Activated CD4-positive, alpha-beta T cell treated with anti-CD3 and anti-CD28 coated beads, Interleukin-2, amount 50 U/mL, for 1 hour (primary cell): ENCODE measurements at places on chromosomes 16 and 17.

DNA sequence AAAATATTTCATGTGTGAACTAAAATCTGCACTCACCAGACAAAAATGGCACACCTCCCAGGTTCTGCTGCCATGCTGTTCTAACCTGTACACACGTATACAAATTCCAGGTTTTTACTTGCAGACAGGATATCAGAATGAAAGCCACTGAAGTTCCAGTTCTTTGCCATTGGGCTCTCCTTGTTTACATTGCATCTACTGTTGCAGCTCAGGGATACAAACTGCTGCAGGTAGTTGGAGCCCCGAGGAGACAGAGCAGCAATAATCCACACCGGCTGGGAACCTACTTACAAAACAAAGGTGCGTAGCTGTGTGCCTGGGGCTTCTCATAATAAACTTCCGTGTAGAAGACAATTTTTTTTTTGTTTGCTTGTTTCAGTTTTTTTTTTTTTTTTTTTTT is 59.6 kb downstream of the HAPSTR1 start:
- no peak for DNase-seq

- DNase-seq = peak; percentile 63
Observed at GRCh38 chr16:578870-579405, 9.2 kb downstream of the PIGQ start.

- no peak for DNase-seq
Observed at GRCh38 chr17:82944990-82945389, 105.2 kb upstream of the ZNF750 start.

- DNase-seq = no peak
Observed at GRCh38 chr17:50381920-50382319, 8.9 kb downstream of the EME1 start.

GRCh38 chr17:58531661-58532554 is 17.5 kb upstream of the MTMR4 start:
- peak; percentile 56 for DNase-seq
